Stimulated activated CD4-positive, alpha-beta T cell treated with anti-CD3 and anti-CD28 coated beads, Interleukin-1b, Interleukin-23, amount 100 ng/mL, for 1 hour (primary cell): ENCODE measurements at places on chromosomes 4 and X.

- DNase-seq, result peak; percentile 56
Measured at GRCh38 chrX:154398668-154399526, 720 bp downstream of the RPL10 start.

DNA sequence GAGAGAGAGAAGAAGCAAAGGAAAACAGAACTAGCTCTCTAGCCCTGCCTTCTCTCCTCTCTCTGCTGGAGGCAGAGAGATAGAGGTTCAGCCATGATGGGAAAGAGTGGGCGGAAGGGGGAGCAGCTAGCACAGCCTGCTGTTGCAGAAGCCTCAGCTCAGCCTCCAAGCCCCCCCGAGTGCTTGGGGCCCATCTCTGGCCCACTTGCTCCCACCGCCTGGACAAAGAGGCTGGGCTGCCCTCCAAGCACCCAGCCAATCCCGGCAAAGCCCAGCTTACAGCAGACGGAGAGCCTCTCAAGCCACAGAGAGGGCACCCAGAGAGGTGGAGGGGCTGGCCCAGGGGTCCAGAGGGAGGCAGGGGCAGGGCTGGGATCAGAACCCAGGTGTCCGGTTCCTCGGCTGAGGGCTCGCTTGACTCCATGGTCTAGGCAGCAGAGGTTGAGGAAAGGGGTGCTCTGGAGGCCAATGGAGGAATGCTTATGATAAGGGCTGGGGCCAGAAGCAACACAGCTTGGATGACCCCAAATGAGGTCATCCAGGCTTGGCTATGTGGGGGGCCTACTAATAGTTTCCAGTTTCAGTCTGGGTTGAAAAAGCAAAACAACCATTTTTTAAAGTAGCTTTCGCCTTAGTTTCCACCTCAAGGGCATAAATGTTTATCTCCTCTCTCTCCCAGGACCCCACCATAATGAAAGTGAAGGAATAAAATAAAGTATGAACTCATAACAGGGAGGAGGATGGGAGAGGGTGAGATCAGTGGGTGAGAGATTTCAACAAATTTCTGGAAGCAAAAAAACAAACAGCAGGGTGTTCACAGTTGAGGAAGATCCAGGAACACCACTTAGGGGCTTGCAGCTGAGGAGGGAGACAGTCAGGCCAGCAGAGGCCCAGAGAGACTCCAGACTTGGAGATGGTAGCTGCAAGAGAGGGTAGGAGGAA, 24.9 kb upstream of the IQSEC2 start:
- DNase-seq, result no peak

GRCh38 chrX:30791296-30792278, 97.5 kb downstream of the TAB3 start:
- DNase-seq, result no peak

GRCh38 chr4:62474802-62475201, 1274.7 kb downstream of the ADGRL3 start:
- DNase-seq, result no peak

GRCh38 chr4:83255584-83255983, 29.0 kb downstream of the COQ2 start:
- no peak for DNase-seq

DNA sequence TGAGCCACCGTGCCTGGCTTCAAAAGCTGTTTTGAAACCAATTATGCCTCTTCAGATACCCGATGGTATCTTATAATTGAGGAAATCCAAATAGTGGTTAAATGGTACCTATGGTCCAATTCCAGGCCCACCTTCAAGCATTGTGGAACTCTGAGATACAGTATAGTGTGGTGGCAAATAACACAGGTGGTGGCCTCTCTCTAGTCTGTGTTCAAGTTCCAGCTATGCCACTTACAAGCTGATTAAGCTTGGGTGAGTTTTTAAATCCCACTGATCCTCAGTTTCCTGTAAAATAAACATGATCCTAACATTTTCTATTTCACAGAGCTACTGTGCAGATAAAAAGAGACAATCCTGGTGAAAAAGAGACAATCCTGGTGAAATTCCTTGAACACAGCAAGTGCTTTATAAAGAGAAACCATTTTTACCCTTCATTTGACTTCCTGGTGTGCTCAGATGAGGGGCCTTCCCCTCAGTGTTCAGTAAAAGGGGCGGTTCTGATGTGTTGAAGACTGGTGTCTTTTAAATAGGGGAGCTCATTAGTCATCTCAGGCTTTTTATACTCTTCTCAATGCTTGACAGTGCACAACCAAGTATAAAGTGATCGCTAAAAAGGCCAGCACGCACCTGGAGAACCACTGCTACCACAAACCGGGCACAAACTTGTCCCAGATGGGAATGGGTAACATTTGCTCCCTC, 30.8 kb upstream of the CD40LG start:
- DNase-seq, result no peak

- DNase-seq, result no peak
Measured at GRCh38 chrX:102154900-102155805, 624 bp downstream of the BEX5 start.

DNA sequence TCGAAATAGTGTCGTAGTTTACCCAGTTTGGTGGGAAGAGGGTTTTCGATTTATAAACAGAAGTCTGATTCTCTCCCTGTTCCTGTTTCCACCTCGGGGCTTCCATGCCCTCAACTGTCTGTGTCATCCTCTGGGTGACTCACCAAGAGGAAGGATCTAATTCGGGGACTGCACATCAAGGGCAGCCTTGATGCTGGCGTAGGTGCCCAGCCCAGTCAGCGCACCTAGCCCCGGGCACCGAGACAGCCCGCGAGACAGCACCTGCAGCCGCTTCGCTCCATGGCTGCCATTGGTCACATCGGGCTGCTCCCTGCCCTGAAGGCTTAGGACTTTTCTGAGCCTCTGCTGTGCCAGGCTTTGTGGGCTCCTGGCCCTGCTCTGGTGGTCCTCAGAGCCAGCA, 7.7 kb downstream of the ABCD1 start:
- no peak for DNase-seq

DNA sequence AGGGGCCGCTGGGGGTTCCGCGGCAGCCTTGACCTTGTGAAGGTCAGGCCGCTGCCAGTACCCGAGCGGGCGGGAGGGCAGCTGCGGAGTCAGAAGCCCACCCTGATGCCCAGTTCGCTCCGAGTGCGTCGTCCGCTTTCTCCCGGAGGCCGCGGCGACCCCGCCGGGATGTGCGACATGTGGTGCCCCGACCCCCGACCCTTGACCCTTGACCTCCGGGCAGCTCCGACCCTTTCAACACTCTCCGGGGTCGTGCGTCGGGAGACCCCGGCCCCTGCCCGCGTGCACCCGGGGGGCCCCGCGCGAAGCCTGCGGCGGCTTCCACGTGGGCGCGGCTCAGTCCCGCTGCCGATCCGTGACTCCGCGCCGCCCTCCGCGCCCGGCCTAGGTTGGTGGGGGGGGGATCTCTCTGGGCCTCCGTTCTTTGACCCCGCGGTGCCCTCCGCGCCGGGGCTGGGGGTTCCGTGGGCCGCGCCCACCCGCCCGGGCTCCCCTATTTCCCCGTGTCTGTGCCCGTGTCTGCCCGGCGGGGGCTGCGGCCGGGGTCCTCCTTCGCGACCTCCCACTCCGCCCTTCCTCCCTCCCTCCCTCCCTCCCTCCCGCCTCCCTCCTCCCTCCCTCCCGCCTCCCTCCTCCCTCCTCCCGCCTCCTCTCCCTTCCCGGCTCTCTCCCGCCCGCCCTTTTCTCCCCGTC, 609 bp upstream of the SLC25A6 start:
- no peak for DNase-seq

GRCh38 chrX:23732704-23733103, 10.4 kb downstream of the ACOT9 start:
- no peak for DNase-seq

GRCh38 chr4:174538123-174538875, 16.0 kb upstream of the HPGD start:
- DNase-seq, result no peak

- DNase-seq, result no peak
Measured at GRCh38 chrX:19627081-19627480, 111.8 kb upstream of the MAP3K15 start.

DNA sequence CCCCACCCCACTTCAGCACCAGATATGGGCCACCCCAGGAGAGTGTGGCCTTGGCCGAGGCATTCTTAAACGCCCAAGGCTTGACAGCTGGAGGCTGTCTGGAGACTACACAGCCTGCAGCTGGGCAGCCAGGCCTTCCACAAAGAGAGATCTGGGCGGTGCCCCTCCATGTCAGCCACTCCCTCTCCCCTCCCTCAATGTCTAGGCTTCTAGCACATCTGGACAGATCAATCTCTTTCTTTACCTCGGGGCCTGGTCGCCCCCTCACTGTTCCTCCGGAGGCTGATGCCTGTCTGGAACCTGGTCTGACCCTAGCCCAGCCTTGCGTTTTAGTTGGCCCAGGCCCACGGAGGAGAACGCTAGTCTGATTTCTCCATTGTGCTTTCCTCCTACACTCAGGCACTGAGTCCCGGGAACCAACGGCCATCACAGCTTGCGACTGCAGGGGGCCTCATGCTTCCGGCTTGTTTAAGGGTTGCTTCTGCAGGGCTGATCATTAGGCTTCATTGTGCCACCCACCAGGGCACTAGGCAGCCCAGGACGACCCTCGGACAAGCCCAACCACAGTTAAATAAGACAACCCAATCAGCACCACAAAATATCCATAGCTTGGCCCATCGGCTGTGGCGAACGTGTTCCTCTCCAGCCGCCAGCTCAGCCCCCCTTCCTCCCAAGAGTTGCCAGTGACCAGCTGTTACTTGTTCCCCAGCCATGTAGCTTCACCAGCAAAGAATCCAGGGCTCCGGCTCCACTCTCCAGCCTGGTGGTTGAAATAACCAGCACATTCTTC, 200.6 kb downstream of the BCOR start:
- no peak for DNase-seq

DNA sequence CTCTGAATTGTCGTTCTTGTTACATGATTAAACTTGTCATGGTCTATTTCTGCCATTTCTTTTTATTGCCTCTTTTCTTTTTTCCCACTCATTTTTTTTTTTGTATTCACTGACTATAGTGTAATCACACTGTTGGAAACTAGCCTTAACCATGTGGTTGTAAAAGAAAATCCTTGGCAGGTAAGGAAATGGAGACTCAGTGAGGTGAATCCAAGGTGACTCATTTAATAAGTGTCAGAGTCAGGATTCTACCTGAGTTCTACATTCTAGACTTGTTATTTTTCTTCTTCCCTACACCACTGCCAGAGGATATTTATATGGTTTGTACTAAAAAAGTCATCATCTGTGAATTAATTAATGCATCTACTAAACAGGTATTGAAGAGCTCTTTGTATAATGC, 152.2 kb downstream of the CBLL2 start:
- DNase-seq, result no peak

- DNase-seq, result no peak
Measured at GRCh38 chrX:121802881-121803412, 755.5 kb downstream of the GLUD2 start.

- DNase-seq, result no peak
Measured at GRCh38 chrX:17655211-17656034, 81.9 kb upstream of the SCML1 start.

- no peak for DNase-seq
Measured at GRCh38 chrX:22139822-22140221, 107.7 kb downstream of the PHEX start.

DNA sequence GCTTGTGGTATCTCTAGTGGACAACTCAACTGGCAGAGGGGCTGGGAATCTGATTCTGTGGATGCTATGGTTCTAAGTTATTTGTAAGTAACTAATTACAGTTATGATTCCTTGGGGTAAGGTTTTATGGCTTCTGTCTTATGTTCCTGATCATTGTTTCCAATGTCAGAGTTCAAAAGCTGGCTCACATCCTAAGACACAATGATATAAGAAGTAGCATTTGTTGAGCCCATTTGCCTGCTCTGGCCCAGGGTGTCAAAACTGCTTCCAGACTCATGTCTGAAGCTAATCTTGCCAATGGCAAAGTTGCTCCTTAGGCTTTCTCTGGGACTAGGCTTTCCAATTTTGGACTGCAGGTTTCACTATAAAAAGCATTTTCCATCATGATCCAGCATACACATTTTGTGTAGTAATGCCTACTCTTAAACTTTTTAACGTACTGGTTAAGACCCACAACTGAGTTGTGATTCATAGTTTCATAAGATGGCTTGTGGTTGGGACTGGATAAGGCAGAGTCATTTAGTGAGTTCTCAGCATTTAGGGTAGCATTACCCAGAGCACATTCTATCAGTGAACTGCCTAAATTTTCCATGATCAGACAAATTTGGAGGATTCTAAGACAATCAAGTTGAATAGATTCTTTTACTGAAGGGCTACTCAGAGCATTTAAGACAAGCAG, 50.0 kb downstream of the CCNI start:
- no peak for DNase-seq

DNA sequence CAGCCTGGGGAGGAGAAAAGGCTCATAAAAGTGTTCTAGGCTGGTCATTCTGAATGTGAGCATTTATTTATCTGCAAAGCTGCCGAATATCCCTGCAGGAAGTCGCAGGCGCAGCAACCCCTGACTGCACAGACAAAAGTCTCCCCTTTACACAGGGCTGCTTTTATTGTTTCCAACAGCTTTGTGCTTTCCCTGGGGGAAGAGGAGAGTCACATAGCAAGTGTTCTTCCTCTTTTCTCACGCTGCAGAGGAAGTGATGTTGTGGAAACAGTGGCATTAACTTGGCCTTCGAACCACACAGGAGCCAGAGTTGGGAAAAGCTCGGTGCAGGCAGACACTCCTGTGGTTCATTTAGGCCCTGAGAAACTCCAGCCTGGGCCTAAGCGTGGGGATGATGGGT, 81.5 kb upstream of the BCOR start:
- DNase-seq, result no peak

- DNase-seq, result no peak
Measured at GRCh38 chrX:155998761-155999510, 1.4 kb downstream of the IL9R start.

- DNase-seq, result no peak
Measured at GRCh38 chr4:150329373-150329772, 251.1 kb downstream of the DCLK2 start.

DNA sequence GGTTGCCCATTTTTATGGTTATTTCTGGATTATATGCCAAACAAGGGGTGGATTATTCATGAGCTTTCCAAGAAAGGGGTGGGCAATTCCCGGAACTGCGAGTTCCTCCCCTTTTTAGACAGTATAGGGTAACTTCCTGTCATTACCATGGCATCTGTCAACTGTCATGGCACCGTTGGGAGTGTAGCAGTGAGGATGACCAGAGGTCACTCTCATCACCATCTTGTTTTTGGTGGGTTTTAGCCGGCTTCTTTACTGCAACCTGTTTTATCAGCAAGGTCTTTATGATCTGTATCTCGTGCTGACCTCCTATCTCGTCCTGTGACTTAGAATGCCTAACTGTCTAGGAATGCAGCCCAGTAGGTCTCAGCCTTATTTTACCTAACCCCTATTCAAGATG, 57.6 kb downstream of the SH3KBP1 start:
- no peak for DNase-seq

DNA sequence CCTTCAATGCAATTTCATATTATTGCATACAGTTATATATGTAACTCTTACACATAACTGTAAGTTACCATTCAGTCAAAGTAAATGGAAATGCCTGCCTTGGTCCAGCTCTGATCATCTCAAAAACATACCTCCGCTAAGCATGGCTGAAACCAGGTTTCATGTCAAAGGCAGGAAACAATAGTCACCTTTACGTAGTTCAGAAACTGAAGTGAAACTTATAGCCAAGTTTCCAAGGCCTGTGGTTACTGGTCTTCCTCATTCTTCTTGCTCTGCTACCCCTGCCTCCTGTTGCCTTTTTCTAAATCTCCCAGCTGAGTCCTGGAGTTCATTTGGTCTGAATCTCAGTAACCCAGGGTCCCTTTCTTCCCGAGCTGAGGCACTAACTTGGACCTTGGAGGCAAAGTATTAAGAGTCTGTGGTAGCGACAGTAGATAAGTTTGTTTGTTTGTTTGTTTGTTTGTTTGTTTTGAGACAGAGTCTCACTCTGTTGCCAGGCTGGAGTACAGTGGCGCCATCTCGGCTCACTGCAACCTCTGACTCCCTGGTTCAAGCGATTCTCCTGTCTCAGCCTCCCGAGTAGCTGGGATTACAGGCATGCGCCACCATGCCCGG, 30.8 kb downstream of the DAPP1 start:
- DNase-seq, result no peak
